Ureter (tissue), 1 donor: ENCODE measurements at places on chromosomes 4 and X. TPM values are rescaled to one million over a fixed set of nuclear protein-coding genes. Genes with fewer than 3 reads are reported as not detected.

The POLN gene
- total RNA-seq, result 3.1 TPM

The XK gene
- 4.9 TPM for total RNA-seq

The PASD1 gene
- not detected for total RNA-seq

The CLDN34 gene
- total RNA-seq, result 4.6 TPM

The NKX1-1 gene
- not detected for total RNA-seq

The COMMD8 gene
- total RNA-seq, result 12.4 TPM

The NEUROG2 gene
- not detected for total RNA-seq

The TCEAL7 gene
- 7.9 TPM for total RNA-seq

The ARHGAP4 gene
- total RNA-seq, result 43.7 TPM

The MAOA gene
- total RNA-seq, result 241 TPM

The SHROOM3 gene
- total RNA-seq, result 35.5 TPM

The SSX2B gene
- total RNA-seq, result not detected

The GAGE12H gene
- total RNA-seq, result not detected

The SERTM2 gene
- total RNA-seq, result 5.6 TPM

The PCDH7 gene
- total RNA-seq, result 18.4 TPM

The GDPD2 gene
- 1.5 TPM for total RNA-seq

The KIF4A gene
- total RNA-seq, result 1.0 TPM

The HSFX2 gene
- not detected for total RNA-seq

The IQCM gene
- total RNA-seq, result not detected

The DIPK2B gene
- total RNA-seq, result 27.1 TPM

- no peak for DNase-seq
These were observed 107.9 kb downstream of the CPEB2 start for GRCh38 chr4:15110120-15110571.

DNA sequence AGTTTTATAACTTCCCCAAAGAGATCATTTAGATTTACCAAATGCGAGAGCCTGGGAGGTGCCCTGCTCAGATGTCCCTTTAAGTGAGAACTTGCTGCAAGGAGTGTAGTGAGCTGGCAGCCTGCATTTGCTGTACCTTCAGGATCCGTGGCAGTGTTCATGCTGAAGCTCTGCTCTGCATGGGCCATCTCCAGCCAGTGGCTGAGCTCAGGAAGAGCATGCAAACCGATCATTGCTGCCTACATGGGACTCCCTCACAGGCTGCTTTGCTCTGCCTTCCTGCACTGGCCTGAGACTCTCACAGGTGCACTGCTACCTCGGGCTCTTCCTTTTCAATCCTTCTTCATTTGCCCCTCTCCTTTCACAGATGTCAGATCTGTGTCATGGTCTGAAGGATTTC lies 152.0 kb upstream of the SFRP2 start:
- DNase-seq, result no peak

DNA sequence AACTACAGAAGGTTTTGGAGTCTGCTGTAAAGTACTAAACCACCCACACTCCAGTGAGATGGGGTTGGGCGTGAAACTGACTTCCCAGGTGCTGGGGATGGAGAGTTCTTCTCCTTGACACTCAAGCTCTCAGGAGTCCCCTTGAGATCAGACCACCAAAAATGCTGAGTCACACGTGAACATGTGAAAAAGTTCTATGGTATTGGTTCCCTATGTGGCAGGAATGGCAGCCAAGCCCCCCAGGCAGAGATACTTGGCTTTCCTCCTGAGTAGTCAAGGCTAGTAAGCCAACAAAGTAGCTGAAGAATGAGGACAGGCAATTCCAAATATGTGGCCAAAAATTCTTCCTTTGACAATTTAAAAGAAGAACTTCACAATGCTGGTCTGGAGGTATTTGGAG lies 222.0 kb upstream of the ADAMTS3 start:
- no peak for DNase-seq

- no peak for DNase-seq
These were observed 655.7 kb upstream of the INTU start for GRCh38 chr4:126976850-126977632.

GRCh38 chr4:96729641-96730040 lies 889.7 kb downstream of the PDHA2 start:
- no peak for DNase-seq

GRCh38 chr4:15765910-15766697 lies 12.0 kb upstream of the CD38 start:
- no peak for DNase-seq

DNA sequence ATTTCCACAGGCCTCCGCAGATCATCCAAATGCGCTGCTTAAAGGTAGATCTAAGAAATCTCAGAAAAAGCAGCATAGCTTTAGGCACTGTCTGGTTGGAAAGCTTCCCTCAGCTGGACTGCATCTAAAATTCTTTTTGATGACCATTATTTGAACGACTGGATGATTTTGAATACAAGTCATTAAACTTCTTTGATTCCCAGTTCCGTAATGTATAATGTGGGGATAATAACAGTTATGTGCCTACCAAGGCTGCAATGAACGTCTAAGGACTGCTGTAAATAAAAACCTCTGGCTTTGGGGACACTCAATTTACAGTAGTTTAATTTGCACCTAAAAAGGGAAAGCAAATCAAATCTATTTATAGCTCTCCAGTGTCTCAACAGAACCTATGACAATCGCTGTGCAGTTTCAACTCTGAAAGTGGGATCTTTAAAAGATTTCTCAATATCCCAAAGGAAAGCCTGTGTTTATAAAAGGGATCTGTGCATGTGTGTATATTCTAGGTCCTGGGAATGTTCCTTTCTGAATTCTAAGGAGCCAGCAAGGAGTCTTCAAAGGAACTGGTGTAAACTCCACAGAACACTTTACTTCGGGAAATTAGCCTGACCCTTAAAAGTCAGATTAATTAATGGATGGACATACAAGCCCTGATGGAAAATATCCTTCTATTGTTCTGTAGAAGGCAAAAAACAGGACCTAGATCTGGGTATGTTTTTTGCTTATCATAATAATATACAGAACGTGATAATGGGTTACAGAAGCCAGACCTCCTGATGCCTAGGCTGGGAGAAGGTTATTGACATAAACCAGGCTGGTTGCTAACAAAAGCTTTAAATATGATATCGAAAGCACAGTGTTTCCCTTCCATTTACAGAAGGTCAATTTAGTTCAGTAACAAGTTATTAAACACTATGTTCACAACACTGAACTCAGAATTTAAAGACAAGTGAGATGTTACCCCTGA lies 53.4 kb downstream of the AFAP1 start:
- no peak for DNase-seq

GRCh38 chr4:6009452-6009851 lies 8.8 kb downstream of the C4orf50 start:
- DNase-seq, result no peak

- no peak for DNase-seq
These were observed 237.1 kb upstream of the TLL1 start for GRCh38 chr4:165635951-165636350.

- DNase-seq, result no peak
These were observed 115.1 kb downstream of the SOWAHB start for GRCh38 chr4:76782837-76783236.

DNA sequence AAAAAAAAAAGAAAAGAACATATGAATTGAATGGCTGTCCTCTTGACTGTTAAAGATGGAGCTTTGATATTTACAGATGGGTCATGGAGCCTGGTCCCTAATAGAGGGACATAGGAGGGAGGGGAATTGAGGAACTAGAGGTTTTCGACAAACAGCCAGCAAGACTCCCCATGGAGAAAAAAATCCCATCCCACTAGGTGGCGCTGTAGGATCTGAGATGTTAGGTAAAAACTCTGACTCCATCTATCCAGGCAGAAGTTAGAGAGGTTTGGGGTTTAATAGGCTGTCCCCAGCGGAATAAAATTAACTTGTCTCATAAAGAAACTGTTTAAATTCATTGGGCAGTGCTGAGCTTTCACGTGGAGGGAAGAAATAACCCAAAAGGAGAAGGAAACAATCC lies 45.9 kb downstream of the HMGB2 start:
- peak; percentile 58 for DNase-seq

- no peak for DNase-seq
These were observed 109.9 kb upstream of the BCOR start for GRCh38 chrX:40207626-40208025.

- no peak for DNase-seq
These were observed 18.5 kb downstream of the MAEA start for GRCh38 chr4:1307951-1308735.

GRCh38 chrX:134909261-134909660 lies 81.5 kb upstream of the SMIM10 start:
- no peak for DNase-seq

- DNase-seq, result no peak
These were observed 249.4 kb downstream of the HNRNPD start for GRCh38 chr4:82124365-82124764.

GRCh38 chr4:99190336-99190735 lies 28.7 kb downstream of the ADH6 start:
- no peak for DNase-seq

GRCh38 chr4:110898290-110898689 lies 275.4 kb upstream of the PITX2 start:
- no peak for DNase-seq

GRCh38 chr4:65819192-65819591 lies 148.9 kb upstream of the EPHA5 start:
- DNase-seq, result no peak

GRCh38 chrX:119760026-119760877 lies 1.9 kb downstream of the SOWAHD start:
- DNase-seq, result no peak

GRCh38 chrX:123108513-123109427 lies 75.3 kb upstream of the GRIA3 start:
- no peak for DNase-seq

- no peak for DNase-seq
These were observed 22.3 kb upstream of the SORCS2 start for GRCh38 chr4:7170012-7170411.

- no peak for DNase-seq
These were observed 7.2 kb upstream of the MRFAP1 start for GRCh38 chr4:6633091-6633906.

GRCh38 chrX:45850775-45851433 lies 650.2 kb upstream of the DIPK2B start:
- DNase-seq, result no peak

DNA sequence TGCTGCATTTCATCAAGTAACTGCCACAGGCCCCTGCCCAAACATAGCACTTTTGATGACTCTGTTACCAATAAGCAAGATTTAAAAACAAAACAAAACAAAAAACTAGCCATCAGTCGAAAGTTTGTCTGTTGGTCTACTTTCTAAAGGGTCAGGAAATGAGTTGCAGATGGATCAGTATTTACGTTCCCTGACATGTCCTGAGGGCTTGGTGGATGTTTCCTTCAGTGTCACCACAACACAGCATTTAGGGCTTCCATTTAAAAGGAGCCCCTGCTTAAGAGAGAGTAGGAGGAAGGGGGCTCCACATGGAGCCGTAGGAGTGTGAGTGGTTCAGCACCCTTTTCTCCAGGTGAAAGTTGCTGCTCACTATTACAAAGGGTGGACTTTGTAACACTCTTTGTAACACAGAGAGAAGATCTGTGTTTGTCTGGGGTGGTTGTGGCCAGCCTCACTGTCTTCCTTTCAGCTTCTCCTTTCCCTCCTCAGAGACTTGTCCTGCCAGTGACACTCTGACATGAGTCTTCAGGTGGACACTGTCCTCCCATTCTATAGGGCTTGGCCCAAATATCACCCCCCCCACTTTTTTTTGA lies 167.5 kb upstream of the PDE5A start:
- DNase-seq, result no peak

GRCh38 chr4:6619116-6619465 lies 21.4 kb upstream of the MRFAP1 start:
- DNase-seq, result no peak

- no peak for DNase-seq
These were observed 27.8 kb downstream of the DIPK2B start for GRCh38 chrX:45172890-45173289.

DNA sequence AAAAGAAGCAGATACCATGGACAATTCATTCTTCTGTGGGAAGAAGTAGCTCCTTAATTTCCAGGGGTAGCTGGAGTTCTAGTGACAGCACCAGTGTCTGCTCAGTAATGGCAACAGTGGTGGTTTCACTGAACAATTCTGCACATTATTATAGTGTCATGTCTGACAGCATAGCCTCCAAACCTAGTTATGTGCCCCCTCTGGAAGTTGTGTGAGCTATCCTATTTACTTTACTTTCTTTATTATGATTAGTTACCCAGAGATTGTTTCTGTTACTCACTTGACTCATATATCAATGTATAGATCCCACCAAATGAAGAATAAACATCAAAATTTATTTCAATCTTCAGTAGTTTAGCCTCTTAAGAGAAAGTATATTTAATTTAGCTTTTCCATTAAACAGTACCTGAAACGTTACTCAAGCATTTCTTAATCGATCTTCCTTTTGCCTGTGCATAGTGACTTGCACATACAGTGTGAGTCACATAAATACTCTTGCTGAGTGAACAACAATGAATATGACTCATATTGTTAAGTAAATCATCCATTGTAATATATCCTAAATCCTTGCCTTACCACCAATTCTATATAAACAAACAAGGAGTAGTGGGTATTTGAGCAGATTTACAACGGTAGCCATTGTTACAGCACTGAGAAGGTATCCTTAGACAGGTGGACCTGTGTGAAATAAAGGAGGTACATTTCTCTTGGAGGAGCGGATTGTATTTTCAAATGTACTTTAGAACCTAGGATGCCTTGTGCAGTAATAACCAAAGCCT lies 534.7 kb downstream of the ANKRD50 start:
- no peak for DNase-seq

DNA sequence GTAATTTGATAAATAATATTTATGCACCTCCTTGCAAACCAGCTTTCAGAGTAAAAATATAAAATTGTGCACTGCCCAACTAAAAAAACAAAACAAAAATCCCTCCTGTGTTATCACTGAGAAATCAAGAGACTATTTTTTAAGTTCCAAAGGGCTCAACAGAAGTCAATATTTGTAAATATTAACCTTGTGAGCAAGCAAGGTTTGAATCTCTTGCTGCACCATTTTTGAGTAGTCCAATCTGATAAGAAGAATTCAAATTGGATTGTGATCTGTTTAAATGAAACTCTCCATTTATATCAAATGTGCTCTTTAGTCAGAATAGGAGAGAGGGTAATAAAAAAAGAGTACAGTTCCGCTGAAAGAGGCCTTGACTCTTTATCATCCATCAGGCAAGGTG lies 520.2 kb downstream of the RAB28 start:
- DNase-seq, result no peak

GRCh38 chr4:5524446-5525299 lies 183.7 kb downstream of the EVC2 start:
- DNase-seq, result no peak

DNA sequence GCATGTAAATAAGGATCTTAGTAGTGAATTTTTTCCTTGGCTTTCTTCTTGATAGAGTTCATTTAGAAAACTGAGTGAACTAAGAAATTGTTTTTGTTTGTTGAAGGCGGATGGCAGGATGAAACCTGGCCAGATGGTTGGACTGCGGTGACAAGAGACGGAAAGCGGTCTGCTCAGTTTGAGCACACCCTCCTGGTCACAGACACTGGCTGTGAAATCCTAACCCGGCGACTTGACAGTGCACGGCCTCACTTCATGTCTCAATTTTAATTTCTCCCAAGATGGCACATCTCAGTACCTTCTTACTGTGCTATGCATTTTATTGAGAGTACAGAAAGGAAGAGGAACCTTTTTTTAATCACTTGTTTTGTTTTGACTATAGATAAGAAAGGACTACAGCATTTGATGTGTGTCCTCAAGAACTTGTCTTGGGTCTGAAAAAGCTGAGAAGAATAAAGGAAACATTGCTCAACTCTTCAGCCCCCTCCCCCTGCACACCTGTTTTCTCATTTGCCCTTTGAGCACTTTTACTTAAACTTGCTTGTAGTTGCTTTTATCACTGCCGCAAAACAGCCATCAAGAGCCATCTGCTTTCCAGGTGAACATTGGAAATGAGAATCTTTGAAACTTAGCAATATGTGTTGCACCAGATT lies 27.4 kb downstream of the ADH5 start:
- no peak for DNase-seq
